Activated CD4-positive, alpha-beta memory T cell treated with anti-CD3 and anti-CD28 coated beads, Interleukin-2, amount 10 ng/mL, durations not matched to agents 7 days and 5 days (primary cell): ENCODE measurements at places on chromosomes 3 and 15. TPM values are rescaled to one million over a fixed set of nuclear protein-coding genes. Genes with fewer than 3 reads are reported as not detected.

Gene SPINK8
- not detected for total RNA-seq

Gene BFSP2
- 0.55 TPM for total RNA-seq

Gene ARNT2
- total RNA-seq: not detected

Gene SCN5A
- 0.10 TPM for total RNA-seq

Gene HTD2
- 6.3 TPM for total RNA-seq

Gene MCF2L2
- 7.0 TPM for total RNA-seq

Gene GHSR
- not detected for total RNA-seq

Gene SERPINI2
- total RNA-seq: not detected

Gene IQCH
- 0.78 TPM for total RNA-seq

Gene CHRNA7
- total RNA-seq: not detected
